ENCODE measurements at places on chromosomes 2 and 18.

DNA sequence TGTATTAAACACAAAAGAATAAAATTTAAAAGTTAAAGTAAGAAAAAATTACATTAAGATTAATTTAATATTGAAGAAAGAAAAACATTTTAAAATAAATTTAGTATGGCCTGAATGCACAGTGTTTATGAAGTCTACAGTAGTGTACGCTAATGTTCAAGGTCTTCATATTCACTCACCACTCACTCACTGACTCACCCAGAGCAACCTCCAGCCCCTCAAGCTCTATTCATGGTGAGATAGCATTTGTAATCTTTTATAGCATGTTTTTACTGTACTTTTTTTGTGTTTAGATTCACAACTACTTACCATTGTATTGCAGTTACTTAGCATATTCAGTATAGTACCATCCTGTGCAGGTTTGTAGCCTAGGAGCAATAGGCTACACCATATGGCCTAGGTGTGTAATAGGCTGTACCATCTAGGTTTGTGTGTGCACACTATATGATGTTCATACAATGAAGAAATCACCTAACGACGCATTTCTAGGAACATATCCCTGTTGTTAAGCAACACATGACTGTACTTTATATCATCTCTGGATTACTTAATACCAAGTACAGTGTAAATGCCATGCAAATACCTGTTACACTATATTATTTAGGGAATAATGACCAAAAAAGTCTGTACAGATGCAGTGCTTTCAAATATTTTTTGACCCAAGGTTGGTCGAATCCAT is 144.0 kb upstream of the IL1R2 start:
- no peak for DNase-seq

- no peak for DNase-seq
Observed at GRCh38 chr2:134217924-134218323, 35.9 kb upstream of the MGAT5 start.

DNA sequence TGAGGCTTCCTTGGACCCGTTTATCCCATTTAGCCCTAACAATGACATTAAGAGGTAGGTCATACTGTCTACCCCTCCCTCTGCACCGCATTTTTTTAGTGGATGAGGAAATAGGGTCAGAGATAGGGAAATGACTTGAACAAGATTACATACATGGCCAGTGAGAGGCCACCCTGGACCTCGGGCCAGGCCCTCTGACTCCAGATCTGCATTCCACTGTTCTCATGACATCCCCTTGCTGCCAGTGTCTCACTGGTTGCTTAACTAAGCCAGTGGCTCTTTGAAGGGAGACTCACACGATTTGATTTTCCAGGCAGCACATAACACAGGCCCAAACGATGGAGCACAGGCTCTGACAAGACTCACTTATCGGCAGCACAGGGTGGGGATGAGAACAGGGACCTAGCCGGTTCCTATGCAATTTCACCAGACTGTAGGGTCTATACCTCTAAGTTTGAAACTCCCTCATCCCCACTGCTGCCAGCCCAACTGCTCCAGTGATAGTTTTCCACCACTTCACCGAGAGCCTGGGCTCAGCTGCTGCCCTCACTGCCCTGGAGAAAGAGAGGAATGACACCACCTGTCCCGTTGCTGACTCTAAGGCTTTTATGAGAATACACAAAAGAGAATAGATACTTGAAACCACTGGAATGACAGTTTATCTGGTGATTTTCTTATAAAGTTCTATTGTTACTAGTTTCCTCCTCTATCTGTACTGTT is 82.5 kb downstream of the TMEM247 start:
- no peak for DNase-seq

- no peak for DNase-seq
Observed at GRCh38 chr2:219218217-219218731, 484 bp downstream of the ABCB6 start.

DNA sequence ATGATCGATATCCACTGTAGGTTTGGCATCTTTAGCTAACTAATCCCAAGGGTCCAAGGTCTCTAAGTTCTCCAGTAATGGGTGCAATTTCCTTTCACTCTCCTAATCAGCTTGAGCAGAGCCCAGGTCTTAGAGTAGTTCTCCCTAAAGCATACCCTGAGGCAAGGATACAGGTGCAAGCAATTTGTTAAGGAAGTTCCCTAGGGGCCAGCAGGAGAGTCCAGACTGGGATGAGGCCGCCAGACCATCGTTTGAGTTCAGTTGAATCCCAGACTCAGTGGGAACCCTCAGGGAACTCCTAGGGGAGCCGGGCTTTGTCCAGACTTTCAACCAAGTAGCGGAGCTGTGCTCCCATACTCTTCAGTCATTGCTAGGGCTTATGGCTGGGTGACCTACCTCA is 835.4 kb upstream of the CDH2 start:
- no peak for DNase-seq

GRCh38 chr18:13681701-13682100 is 44.7 kb downstream of the FAM210A start:
- no peak for DNase-seq

DNA sequence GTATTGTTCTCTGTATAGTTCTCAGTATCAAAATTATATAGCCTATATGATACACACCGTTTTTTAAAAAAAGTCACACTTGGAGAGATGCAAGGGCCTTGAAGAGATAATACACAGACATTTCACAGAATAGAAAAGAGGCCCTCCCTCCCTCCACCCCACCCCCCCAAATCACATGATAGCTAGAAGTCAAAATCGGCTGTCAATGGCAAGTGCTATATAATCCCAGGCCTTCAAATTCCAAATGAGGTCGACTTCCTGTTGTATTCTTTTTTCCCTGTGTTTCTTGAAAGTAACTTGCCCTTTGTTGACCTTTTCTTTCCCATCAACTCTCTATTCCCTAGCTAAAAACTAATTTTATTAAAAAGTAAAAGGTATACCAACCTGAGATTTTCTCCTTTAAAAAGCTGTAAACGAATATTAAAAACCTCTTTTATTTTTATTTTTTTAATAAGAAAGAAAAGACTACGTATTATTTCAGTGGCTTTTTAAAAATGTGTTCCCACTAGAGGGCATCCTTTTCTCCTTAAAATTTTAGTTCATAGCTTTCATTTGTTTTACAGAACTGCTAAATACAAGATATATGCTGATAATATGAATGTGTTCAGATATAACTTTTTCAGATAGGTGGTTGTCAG is 46.6 kb downstream of the KCMF1 start:
- no peak for DNase-seq

- DNase-seq, result no peak
Observed at GRCh38 chr2:142918624-142919023, 41.2 kb downstream of the KYNU start.

GRCh38 chr2:239948100-239948881 is 76.9 kb downstream of the NDUFA10 start:
- DNase-seq, result no peak

GRCh38 chr2:127678531-127678930 is 3.2 kb upstream of the LIMS2 start:
- DNase-seq, result no peak

DNA sequence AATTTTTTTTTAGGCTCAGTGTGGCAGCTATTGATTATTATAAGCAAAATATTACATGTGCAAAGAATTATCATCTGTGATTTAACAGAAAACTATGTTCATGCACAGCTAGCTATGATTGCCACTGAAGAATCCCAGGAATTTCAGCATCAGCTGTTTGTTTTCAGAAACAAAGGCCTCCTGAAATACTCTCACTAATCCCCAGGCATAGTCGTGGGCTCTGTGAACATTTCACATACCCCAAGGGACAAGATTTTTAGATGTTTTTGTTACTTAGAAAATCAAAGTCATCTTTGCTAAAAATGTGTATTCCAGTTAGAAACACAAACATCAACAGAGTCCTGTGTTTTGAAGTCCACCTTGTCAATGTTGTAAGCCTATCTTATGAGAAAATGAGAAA is 156.1 kb downstream of the MYO1B start:
- DNase-seq, result peak; percentile 41

- DNase-seq, result no peak
Observed at GRCh38 chr2:85935746-85936208, 47.0 kb upstream of the ST3GAL5 start.

- DNase-seq, result no peak
Observed at GRCh38 chr2:232389327-232389726, 10.8 kb downstream of the ALPP start.

- DNase-seq, result no peak
Observed at GRCh38 chr2:58291726-58292438, 50.8 kb upstream of the FANCL start.

GRCh38 chr18:62809900-62810299 is 94.6 kb downstream of the PHLPP1 start:
- DNase-seq, result no peak

DNA sequence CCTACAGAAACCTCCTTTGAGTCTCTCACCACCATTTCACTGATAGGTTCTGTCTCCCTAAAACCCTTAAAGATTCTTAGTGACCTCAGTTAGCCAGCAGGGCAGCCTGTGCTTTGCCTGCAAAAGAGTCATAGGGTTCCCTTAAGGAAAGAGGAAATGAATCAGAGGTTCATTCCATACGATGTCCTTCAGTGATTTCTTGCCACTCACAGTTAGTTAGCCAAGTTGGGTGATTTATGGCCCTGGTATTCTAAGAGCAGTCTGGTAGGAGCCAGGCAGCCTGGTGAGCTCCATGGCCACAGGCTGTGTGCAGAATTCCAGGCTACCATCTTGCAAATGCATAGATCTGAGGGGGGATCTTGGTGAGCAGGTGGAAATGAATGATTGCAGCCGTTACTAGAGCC is 18.7 kb upstream of the CCBE1 start:
- DNase-seq, result peak; percentile 76

DNA sequence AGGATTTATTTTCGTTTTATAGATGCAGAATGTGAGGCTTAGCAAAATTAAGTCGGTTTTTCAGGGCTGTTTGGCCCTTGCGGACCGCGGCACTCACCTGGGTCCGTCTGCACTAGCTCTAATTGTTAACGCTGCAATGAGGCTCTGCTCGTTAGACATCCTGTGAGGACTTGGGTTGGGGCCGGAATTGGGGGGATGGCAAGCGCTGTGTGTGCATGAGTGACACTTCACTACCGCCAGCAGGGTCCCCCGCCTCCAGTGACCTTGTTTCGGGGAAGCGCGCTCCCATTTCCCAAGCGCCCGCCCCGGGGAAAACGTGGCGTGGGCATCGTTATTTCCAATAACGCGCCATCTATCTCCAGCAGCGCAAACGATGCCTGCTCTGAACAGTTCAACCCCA is 54.2 kb downstream of the KCNG2 start:
- DNase-seq, result no peak

DNA sequence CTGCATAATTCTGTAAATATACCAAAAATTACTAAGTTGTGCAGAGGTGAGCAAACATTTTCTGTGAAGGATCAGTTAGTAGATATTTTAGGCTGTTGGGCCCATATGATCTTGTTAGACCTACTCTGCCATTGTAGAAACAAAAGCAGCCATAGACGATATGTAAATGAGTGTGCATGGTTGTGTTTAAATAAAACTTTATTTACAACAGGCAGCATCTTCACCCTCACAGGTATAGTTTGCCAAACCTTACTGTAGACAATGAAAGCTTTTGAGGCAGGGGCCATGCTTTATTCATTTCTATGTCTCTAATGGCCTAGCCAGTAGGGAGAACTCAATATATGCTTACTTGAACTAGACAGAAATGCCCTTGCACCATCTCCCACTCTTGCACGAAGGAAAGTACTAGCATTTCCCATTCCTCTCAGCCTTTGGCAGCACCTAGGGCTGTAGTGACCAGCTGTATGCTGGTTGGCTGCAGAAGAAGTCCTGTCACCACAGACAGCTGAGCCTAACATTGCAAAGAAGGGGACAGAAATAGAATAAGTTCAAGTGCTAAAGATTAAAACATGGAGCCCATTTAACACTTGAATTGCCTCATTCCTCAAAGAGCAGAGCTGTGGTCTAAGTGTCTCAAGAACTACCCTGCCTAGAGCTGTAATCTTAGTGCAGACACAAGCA is 305.1 kb upstream of the MGAT5 start:
- no peak for DNase-seq

GRCh38 chr2:88933980-88934379 is 242.5 kb downstream of the RPIA start:
- no peak for DNase-seq

DNA sequence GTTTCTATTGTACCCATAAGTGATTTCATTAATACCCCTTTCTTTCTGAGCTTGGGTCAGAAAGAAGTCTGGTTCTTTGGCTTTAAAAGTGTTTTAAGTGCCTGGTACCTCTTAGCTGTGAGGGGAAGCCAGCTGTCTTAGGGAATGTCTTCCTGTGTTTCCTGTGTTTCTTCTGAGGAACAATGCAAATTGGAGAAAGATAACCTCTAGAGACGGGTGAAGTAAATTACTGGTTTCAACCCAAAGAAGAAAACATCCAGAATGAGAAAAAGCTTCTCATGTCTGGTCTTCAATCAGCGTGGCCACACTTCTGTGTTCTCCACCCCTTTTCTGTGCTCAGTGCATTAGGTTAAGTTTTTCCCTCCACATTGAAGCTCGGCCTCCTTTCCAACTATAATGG is 10.2 kb upstream of the CHN1 start:
- DNase-seq, result no peak

- DNase-seq, result no peak
Observed at GRCh38 chr2:238254095-238254723, 14.4 kb upstream of the HES6 start.

DNA sequence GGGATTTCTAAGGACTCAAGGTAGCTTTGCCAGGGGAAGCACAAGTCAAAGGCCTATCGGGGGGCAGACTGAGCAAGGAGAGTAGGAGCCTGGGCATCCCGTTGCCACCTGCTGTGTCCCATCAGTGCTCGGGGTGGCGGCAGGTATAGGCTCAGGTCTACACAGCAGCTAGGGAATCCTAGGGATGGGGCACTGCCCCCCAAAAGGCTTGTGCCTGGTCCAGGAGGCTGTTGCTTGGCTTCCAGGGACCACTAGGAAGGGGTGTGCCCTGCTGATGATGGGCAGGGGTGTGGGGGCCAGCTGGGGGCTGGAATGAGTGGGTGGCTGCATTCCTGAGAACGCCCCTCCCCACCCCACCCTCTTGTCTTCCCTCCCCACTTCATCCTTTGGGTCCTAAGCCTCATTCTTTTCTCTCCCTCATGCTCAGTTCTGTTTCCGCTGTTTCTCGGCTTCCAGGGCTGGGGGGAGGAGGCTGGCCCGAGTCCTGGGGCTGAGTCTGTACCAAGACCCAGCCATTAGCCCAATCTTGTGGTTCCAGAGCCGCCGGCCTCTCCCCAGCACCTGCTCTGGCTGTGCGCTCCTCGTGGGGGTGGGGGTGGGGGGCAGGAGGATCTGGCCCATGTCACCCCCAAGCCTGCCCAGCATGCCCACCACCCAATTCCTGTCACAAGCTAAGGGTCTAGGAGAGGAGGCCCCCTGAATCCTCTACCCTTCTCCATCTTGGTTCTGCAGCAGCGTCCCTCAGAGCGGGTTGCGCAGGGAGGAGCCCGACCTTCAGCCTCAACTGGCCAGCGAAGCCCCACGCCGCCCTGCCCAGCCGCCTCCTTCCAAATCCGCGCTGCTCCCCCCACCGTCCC is 12.8 kb downstream of the SPEG start:
- DNase-seq, result no peak
